ENCODE measurements at places on chromosomes 13 and 19.

DNA sequence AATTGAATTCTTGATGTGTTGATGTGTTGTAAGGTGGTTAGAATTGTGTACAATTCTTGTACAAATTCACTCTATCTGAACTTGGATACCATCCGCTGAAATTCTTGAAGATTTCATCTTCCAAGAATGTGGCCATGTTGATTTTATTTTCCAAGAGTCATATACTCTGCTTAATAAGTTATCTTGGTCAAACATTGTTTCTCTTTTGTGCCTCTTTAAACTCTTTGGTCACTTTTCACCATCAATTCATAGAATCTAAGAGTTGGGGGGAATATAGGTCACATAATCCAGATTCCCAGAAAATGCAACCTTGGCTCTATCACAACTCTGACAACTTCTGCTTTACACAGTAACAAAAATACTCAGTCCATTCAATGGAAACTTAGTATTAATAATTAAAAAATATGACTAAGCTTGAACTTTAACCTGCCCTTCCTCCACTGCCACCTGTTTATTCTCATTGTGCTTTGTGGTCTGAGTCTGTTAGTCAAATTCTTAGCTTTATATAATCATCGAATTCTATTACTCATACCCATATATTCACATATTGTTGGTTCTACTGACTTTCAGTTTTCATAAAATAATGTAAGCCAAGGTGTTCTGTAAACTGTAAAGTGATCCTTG, 373.2 kb downstream of the LMO7 start:
- no peak for DNase-seq

DNA sequence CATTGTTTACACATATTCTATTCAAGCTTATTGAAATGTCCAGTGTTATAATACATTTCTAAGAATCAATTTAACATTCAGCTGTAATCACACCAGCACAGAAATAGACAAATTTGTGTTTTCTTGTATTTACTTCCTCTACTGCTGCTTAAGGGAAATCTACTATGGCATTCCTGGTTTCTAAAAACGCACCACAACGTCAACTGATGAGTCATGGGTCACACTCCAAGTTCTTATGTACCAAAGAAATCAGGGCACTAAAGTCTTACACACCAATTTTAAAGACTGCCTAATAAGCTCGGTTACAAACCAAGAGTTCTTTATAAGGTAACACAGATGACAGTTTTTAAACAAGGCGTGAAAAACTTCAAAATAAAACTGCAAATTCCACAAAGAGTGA, 13.2 kb downstream of the LNX2 start:
- DNase-seq, result no peak

DNA sequence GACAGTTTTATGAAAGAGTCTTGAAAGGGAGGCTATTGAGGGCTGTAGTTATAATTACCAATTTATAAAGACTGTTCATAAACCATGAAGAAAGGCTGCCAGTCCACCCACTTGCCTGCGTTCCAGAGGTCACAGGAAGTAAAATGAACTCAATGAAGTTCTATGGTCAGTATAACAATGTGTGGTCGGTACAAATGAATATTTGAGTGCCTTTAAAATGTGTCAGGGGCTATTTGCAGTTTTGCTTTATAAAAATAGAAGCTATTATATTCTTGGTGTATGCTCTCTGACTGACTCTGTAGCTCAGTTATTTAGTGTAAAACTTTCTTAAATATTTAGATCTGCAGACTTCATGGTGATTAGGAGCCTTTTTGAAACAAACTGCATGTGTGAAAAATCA, 47.0 kb downstream of the ESD start:
- no peak for DNase-seq

- DNase-seq, result no peak
Observed at GRCh38 chr13:109412283-109412901, 374.0 kb downstream of the IRS2 start.

GRCh38 chr13:29884671-29885430, 34.4 kb upstream of the UBL3 start:
- DNase-seq, result no peak

GRCh38 chr19:49361438-49362047, 673 bp downstream of the TEAD2 start:
- no peak for DNase-seq

- DNase-seq, result no peak
Observed at GRCh38 chr19:57850553-57851017, 926 bp downstream of the ZNF587 start.

DNA sequence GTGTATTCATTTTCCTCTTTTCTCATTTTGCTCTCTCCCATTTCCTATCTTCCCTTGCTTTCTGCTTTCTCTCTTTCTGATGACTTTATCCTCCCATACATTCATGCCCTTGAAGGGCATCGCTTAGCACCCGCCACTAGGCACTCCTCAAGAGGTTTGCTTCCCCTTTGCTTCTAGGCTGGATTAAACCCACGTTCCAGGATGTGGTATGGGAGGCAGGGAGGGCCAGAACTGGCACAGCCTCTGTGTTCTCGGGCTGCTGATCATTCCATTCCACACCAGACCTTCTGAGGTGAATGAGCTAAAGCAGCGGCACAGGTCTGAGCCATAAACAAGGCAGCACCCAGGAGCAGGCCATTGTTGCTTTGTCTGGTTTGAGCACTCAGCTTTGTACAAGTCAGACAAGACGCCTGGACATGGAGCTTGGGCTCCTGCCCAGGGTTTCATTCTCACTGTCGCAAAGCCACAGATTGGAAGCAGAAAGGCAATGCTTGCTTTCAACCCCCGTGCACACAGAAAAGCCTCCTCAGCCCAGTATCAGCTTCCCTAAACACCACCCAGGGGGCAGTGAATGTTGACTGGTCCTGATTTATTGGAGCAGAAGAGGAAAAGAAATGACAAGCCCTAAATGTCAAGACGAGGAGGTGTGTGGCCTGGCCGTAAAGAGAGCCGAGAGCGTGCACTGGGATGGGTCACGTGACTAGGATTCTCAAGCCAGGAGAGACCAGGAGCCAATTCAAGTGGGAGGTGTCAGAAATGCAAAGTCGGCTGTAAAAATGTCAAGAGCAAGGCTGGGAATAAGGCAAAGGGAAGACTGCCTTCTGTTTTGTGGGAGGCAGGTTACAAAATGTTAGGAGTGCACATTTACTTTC, 218.0 kb upstream of the SERP2 start:
- no peak for DNase-seq

- DNase-seq, result no peak
Observed at GRCh38 chr13:23667750-23668149, 97.5 kb downstream of the TNFRSF19 start.

- DNase-seq, result no peak
Observed at GRCh38 chr13:99995589-99996380, 14.2 kb downstream of the ZIC2 start.

- no peak for DNase-seq
Observed at GRCh38 chr19:1416014-1416841, 8.8 kb downstream of the DAZAP1 start.

DNA sequence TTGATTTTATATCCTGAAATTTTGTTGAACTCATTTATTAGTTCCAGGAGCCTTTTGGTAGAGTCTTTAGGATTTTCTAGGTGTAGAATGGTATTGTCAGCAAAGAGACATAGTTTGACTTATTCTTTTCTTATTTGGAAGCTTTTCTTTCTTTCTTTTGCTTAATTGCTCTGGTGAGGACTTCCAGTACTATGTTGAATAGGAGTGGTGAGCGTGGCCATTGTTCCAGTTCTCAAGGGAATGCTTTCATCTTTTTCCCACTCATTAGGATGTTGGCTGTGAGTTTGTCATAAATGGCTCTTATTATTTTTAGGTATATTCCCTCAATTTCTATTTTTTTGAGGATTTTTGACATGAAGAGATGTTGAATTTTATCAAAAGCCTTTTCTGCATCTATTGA, 182.2 kb upstream of the SPRY2 start:
- no peak for DNase-seq

GRCh38 chr19:8877854-8878705, 45.9 kb downstream of the MBD3L1 start:
- no peak for DNase-seq

GRCh38 chr13:43260999-43261398, 237.6 kb downstream of the DNAJC15 start:
- no peak for DNase-seq

DNA sequence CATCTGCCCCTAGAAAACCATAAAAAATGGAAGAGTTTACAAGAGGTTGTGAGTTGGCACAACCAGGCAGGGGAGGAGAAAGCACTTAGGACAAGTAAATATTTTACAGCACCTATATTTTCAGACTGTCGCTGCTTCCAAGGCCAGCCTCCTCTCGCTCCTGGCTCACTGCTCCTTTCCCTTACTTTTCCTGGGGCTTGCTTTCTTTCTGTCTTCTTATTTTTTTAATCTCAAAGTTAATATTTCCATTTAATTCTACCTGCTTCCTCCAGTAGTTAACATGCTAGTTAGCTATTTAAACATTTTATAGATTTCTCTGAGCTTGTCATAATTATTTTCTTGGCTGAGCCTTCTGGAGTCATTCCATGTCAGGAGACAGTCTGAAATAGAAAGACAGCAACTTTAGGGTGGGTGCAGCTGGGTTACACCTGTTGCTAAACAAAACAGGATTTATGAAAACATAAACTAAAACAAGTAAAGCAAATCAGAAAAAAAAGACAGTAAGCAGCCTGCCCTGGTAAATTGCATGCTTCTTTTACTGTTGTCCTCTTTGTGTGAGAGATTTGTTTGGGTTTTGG, 330.1 kb downstream of the DLEU7 start:
- no peak for DNase-seq

- DNase-seq, result no peak
Observed at GRCh38 chr19:16232568-16232967, 34.9 kb downstream of the AP1M1 start.

- DNase-seq, result no peak
Observed at GRCh38 chr19:7596211-7596937, 711 bp downstream of the CAMSAP3 start.

GRCh38 chr19:53530622-53531021, 7.3 kb upstream of the ZNF331 start:
- no peak for DNase-seq

DNA sequence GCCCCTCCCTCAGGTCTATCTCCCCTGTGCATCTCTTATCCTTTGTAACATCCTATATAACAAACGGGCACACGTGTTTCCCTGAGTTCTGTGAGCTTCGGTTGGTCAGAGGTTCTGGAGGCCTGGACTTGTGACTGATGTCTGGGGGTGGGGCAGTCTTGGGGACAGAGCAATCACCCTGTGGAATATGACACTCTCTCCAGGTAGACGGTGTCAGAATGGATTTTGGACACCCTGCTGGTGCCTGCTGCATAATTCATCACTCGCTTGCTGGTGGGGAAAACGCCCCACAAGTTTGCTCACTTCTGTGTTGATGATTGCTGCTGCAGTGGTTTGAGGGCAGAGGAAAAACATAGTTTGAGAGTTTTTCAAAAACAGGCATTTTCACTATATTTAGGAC, 223.2 kb downstream of the UQCRFS1 start:
- no peak for DNase-seq

DNA sequence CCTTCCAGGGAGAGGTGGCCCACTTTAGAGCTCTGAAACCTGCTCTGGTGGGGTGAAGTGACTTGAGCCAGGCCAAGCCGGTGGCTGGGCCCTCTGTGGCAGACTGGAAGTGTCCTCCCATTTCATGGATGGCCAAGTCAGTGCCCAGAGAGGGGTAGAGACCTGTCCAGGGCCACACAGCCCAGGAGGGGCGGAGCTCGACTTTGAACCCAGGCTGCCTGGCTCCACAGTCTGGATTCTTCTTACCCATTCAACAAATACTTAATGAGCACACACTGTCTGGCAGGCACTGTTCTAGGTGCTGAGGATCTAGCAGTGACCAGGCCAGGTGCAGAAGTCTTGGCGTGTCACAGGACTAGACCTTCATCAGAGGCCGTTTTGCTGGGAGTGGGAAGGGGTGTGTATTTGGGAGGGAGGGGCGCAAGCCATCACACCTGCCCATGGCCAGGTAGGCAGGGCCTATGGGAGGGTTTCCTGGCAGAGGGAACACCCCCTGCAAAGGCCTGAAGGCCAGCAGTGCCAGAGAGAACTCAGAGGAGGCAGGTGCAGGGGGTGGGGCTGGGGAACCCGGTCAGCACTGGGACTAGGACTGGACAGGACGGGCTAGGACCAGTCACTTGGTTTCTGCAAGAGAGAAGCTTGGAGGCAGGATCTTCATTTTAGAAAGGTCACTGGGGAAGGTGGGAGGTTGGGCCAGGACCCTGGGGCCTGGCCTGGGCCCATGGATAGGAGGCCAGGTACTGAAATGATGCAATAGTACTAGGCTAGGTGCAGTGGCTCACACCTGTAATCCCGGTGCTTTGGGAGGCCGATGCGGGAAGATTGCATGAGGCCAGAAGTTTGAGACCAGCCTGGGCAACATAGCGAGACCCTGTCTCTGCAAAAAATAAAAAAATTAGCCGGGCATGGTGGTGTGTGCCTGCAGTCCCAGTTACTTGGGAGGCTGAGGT, 31.8 kb downstream of the DNM2 start:
- DNase-seq, result no peak

DNA sequence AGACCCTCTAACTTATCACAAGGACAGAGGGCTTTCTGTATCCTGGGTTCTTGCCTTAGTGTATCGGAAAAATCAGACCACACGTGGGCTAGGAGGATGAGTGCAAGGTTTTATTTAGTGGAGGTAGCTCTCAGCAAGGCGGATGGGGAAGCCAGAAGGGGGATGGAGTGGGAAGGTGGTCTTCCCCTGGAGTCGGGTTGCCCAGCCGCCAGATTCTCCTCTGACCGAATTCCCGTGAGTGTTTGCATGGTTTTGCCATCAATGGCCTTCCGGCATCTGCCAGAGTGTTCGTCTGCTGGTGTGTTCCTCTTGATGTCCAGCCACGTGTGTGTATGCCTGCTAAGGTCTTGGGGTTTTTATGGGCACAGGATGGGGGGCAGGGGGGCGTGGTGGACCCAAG, 1335.1 kb upstream of the SPRY2 start:
- no peak for DNase-seq

DNA sequence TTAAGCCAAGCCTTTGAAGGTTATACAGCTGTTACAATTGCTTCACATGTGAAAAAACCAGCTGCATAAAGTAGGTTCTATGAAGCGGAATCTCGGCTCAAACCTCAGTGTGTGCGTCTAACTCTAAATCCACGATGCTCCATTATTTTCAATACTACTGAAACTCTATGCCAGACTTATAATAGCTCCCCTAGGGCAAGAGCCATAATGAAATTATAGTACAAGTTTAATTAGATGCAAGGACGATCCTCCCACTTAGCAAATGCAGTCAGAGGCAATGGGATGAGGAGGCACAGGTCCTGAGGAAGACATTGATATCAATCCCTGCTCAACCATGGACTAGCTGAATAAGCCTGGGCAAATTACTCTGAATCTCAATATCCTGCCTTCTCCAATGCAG, 31.1 kb downstream of the SLC7A1 start:
- no peak for DNase-seq

DNA sequence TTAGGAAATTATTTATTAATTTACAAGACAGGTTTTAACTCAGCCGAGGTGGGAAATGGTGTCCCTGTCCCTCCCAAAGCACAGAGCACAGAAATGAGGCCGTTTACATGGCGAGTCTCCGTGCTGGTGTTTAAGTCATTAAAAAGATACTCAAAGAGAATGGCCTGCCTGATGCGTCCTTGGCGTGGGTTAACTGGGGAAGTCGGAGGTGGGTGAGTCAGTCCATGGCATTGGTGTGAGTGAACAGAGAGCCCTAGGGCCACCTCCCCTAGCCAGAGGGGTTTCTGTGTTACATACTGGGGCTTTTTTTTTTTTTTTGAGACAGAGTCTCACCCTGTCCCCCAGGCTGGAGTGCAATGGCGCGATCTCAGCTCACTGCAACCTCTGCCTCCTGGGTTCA, 3.9 kb downstream of the FEM1A start:
- no peak for DNase-seq

GRCh38 chr13:35789335-35790165, 313.1 kb upstream of the MAB21L1 start:
- DNase-seq, result no peak

GRCh38 chr13:52348983-52349780, 56.8 kb downstream of the THSD1 start:
- DNase-seq, result no peak

Data from memory B cell (primary cell).